A673 (cell line): ENCODE measurements at places on chromosomes 12 and 14. TPM values are rescaled to one million over a fixed set of nuclear protein-coding genes. Genes with fewer than 3 reads are reported as not detected.

DNA sequence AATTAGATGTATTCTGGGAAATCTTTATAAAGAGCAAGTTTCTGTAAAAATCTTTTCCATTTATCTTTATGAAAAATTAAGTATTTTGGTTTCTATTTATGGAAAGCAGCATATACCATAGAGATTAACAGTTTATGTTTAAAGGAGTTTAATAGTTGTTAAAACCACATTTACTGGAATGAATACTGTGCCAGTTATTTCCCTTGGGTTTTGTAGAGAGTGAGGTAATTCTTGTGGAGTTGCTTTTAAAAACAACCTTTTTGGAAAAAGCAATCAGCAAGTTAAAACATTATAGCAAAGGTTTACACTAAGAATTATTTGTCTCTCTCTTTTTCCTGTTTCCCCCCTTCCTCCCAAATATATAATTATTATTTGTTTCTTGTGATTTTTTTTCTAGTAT, 34.9 kb downstream of the AEBP2 start:
- DNase-seq: no peak

DNA sequence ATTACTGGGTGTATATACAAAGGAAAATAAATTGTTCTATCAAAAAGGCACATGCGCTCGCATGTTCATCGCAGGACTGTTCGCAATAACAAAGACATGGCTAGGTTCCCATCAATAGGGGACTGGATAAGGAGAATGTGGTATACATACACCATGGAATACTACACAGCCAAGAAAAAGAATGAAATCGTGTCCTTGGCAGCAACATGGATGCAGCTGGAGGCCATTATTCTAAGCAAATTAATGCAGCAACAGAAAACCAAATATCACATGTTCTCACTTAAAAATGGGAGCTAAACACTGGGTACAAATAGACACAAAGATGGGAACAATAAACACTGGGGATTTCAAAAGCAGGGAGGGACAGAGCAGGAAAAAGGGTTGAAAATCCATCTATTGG, 58.6 kb downstream of the PKP2 start:
- no peak for DNase-seq

DNA sequence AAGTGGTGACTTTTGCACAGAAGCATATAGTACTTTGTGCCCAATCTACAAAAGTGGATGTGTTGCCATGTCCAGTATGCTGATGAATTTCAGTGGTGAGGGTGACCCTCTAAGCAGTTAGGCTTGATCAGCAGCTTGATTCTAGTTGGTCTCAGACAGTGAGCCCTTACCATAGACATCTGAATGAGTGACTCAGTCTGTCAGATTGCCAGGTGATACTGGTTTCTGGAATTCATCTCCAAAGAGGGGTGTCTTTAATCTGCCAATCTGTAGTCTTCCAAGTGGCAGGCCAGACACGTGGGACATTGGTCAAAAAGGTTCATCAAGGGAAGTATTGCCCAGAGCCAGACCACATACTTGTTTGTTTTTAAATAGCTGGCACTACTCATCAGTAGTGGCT, 187.4 kb upstream of the SLC16A7 start:
- DNase-seq: no peak

- DNase-seq: no peak
Observed at GRCh38 chr14:99174770-99175319, 97.2 kb downstream of the BCL11B start.

- DNase-seq: no peak
Observed at GRCh38 chr12:95201056-95201670, 16.1 kb downstream of the FGD6 start.

GRCh38 chr12:69065775-69066174, 132.8 kb upstream of the CPM start:
- no peak for DNase-seq

DNA sequence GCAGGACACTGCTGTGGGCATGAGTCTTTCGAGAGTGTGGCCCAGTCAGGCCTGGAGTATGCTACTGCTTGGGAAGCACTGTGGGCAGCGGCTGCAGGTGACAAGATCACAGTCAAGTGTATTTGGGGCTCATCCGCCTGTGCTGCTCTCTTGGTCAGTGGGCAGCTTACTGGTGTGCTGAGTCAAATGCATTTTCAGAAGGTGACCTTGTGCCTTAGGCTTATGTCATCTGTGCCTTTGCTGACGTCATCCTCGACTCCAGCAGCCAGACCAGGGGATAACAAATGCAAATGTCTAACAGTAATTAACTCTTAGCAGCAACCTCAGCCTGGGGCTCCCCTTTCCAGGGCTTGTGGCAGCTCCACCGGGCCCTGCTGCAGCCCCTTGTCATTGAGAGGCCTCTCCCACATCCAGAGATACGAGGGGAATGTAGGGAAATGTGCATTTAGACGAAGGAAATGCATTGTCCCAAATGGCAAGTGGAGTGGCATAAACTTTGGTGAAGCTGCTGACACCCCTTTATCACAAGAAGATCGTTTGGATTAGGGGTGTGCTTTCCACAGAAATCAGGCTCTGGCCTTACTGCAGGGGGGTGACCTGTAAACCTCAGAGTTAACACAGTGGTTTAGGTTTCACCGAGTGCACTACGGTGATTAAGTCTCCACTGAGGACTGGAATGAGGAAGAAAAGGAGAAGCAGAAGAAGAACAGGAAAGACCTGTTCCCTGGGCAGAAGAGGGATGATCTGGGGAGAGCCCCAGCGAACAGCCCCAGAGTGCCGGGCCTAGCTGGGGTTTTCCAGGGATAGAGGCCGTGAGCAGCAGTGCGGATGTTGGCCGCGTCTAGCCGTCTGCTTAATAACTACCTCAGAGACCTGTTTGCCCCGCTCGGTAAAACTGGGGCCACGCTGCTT, 39.7 kb downstream of the PSMA6 start:
- DNase-seq: no peak

- peak; percentile 62 for DNase-seq
Observed at GRCh38 chr14:62711351-62712023, 333.8 kb downstream of the KCNH5 start.

DNA sequence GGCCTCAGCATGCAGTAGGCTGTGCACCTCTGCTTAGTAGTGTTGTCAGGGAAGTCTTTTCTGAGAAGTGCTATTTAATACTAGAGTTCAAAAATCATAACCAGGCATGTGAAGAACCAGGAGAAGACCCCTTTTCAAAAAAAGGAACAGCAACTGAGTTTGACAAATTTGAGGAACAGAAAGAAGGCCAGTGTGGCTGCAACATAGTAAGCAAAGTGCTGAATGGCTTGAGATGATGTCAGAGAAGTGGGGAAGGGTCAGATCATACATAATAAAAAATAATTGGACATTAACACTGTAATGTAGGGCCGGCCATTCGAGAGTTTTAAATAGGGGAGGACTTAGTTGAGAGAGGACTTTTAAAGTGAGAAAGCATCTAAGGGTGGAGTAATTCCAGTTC, 11.1 kb upstream of the CNTN1 start:
- no peak for DNase-seq

DNA sequence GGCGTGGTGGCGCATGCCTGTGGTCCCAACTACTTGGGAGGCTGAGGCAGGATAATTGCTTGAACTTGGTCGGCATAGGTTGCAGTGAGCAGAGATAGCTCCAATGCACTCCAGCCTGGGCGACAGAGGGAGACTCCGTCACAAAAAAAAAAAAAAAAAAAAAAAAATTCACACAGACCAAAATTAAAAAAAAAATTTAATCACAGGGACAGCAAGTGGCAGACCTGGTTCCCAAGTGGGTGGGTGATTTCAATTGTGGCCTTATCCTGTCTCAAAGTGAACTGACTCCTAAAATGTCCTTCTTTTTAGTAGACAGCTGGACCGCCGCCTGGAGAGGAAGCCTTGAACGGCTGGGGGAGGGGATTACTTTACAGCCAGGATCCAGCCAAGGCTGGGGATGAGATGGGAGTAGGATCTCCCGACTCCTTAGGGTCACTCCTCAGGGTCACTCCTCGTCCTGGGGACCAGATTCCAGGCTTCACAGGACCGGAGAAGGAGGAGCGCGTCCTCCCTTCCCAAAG, 1.5 kb upstream of the KCNH3 start:
- DNase-seq: no peak

DNA sequence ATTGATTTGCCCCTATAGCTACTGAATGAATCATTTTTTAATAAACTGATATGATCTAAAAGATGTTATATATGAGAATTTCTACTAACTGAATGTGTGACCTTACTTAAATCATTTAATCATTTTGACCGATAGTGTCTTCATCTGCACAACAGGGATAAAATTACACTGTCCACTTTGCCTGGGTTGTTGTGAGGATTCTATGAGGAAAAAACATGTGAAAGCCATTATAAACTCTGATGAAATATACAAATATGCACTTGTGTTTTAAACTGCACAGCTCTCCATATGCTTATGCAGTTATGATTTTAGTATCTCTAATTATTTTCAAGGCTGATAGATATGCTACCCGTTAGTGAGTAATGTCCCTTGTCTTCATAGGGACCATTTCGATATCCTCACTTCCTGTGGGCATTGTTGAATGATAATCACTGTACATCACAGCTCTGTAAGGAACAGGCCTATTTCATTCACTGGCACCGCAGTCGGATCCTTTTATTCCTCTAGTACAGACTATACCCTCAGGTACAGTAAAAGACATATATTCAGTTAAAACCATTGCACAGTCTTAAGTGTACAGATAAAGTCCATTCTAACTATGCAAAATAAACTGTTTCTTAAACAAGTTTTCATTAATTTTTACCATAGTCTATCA, 88.7 kb upstream of the RAP1B start:
- no peak for DNase-seq

DNA sequence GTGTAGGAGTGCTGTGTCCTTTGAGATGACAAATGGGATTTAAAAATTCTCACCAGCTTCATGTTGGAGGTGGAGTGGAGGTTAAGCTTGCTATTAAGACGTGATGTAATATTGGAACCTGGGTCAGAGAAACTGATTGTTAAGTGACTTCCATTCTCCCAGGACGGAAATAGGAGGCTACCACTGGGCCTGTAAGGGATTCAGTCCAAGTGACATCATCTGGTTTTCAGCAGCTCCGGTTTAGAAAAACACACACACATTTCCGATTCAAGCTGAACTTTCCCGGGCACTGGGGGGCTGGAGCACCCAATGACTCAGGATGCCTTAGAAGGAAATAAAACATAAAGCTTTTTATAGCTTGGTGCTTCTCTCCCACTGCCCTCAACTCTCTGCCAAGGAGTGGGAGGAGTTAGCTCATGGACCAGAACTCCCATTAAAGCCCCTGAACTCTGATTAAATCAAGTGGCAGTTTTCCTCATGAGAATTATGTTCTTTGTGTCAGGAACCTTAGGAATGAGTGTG, 12.4 kb downstream of the CALM1 start:
- DNase-seq: peak; percentile 94

- peak; percentile 54 for DNase-seq
Observed at GRCh38 chr12:14618983-14619382, 51.3 kb upstream of the PLBD1 start.

- DNase-seq: no peak
Observed at GRCh38 chr14:96205059-96205977, 679 bp downstream of the BDKRB2 start.

DNA sequence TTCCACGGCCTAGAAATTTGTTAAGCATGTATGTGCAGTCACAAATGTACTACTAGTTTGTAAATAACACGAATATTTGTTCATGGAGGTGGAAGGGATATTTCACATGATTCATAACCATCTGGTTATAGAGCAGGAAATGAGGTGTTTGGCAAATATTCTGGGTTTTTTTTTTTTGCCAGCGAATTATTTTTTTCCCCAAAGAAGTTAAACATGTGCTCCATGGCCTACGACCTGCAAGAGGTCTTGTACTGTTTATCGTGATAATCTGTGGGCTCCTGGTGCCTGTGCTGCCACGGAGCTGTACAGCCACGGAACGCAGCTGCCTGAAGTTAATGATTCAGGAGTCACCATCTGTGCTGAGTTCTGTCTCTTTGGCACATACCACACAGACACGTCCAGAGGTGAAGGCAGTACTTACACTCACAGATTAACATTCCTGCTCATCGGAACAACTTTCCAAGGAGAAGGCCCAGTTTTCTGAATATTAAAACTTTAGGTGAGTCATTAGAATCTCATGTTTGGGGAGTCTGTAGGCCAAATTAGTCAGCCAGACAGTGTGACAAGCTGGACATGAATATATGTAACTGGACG, 156.3 kb downstream of the TMX1 start:
- DNase-seq: no peak

DNA sequence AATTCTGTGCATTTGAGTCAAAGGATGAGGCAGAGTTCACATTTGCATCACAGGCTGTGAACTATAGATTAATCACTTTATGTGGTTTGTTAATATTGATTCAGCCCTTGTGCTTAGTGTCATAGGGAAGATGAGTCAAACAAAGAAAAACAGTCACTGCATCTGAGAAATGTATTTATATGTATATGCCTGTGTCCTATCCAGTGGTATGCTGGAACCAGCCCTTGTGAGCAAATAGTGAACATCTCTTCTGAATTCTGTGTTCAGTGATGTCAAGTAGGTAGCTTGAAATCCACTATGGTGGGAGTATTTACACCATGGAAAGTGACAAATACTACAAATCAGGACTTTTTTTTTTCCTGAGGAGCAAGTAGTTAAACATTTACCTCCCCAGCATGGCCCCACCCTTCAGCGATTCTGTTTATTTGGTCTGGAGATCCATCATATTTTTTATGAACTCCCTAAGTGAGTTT, 128.5 kb downstream of the HMGA2 start:
- DNase-seq: no peak

The EMP1 gene
- total RNA-seq: 39.9 and 66.5 TPM in 2 replicates

The PLA2G1B gene
- total RNA-seq: not detected in 2 replicates

The WNT5B gene
- 0.34 and 0.59 TPM in 2 replicates for total RNA-seq

The TTC7B gene
- total RNA-seq: 39.2 and 47.2 TPM in 2 replicates

The SIX4 gene
- 13.6 and 16.0 TPM in 2 replicates for total RNA-seq

The ESPL1 gene
- 99.1 and 105 TPM in 2 replicates for total RNA-seq

The CAPZA3 gene
- not detected in 2 replicates for total RNA-seq

The CYP46A1 gene
- 0.37 TPM in 1 of 2 replicates, not detected in the other for total RNA-seq

The NGB gene
- total RNA-seq: not detected in 2 replicates

The AMDHD1 gene
- 0.50 and 1.1 TPM in 2 replicates for total RNA-seq
